ENCODE measurements at places on chromosomes 1 and 21.

DNA sequence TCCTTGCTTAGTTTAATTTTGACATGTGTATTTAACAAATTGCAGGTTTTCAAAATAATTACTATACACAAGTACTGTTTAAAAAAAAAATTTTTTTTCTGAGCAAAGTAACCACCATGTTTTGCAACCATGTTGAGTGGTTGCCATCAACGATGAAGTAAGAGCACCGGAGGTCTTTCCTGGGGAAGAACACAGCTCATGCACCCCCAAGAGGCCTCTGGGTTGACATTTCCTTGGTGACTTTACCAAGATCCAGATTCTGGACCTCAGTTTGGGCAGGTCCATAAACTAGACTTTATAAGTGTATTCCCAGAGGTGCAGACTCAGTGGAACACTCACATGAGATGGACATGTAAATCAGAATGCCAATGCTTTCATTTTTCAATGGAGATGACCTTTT lies 36.8 kb upstream of the RALGPS2 start:
- DNase-seq = no peak

DNA sequence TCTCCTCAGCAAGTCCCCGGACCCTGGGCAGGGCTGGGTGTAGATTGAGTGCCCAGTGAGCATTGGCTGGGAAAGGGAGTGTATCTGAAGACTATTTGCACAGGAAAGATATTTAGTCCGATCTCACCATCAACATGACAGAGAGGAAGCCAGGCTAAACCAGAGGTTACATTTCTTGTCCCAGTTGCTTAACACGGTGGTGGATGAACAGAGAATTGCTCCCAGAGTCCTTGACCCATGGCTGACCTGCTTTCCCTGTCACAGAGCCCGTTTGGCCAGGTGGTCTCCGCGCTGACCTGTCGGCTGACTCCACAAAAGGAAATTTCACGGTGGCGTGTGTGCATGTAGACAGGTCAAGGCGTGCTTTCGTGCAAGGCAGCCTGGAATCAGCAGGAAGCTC lies 83.5 kb downstream of the BEND5 start:
- DNase-seq = no peak

DNA sequence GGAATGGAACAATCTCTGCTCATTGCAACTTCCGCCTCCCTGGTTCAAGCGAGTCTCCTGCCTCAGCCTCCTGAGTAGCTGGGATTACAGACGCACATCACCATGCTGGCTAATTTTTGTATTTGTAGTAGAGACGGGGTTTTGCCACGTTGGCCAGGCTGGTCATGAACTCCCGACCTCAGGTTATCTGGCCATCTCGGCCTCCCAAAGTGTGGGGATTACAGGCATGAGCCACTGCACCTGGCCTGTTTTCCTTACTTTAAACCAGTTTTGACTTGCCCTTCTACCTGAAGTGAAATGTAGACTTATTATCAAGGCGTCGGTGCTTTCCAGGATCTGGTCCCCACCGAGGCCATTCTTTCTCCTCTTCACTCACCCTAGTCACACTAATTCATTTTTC lies 141.8 kb downstream of the DYRK1A start:
- no peak for DNase-seq

GRCh38 chr1:41483001-41483850 lies 1.3 kb downstream of the EDN2 start:
- no peak for DNase-seq

GRCh38 chr1:157371826-157372225 lies 180.5 kb downstream of the FCRL5 start:
- DNase-seq = no peak

- no peak for DNase-seq
Measured at GRCh38 chr1:216833509-216833908, 110.3 kb upstream of the ESRRG start.

DNA sequence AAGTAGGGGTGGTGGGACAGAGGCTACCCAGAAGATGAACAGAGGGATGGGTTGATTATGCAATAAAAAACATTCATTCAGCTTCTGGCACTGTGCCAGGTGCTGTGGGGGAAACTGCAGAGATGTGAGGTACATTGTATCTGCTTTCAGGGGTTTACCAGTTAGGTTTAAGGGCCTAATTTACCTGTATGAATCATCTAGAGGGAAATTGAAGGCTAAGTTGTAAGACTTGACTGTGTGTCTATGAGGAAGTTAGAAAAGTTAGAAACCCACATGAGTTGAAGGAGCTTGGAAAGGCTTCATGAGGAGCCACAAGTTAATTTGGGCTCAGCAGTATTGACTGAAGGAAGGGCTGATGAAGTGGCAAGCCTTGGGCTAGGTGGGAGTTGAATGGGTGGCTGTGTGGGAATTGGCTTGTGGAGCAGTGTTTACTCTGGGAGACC lies 36.7 kb upstream of the APOBEC4 start:
- DNase-seq = no peak

GRCh38 chr1:151494741-151495281 lies 16.4 kb upstream of the CGN start:
- DNase-seq = peak; percentile 49

DNA sequence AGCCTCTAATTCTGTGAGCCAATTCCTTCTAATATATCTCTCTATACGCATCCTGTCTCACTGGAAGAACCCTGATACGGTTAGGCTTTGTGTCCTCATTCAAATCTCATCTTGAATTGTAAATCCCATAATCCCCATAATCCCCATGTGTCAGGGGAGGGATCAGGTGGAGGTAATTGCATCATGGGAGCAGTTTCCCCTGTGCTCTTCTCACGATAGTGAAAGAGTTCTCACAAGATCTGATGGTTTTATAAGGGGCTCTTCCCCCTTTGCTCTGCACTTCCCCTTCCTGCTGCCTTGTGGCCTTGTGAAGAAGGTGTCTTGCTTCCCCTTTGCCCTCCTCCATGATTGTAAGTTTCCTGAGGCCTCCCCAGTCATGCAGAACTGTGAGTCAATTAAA lies 116.1 kb downstream of the MRPS6 start:
- DNase-seq = no peak

- DNase-seq = no peak
Measured at GRCh38 chr1:217542136-217542777, 88.6 kb downstream of the GPATCH2 start.

Measured in H4 (cell line).